ENCODE measurements at places on chromosomes 3 and 15. TPM values are rescaled to one million over a fixed set of nuclear protein-coding genes. Genes with fewer than 3 reads are reported as not detected.
A peak's percentile ranks its signal among the peaks of the same experiment; 100 is the strongest.

- DNase-seq = peak; percentile 7
Observed at GRCh38 chr3:18489939-18490338, 64.8 kb upstream of the SATB1 start.

GRCh38 chr3:104907507-104907906 is 459.2 kb upstream of the ALCAM start:
- DNase-seq = no peak

DNA sequence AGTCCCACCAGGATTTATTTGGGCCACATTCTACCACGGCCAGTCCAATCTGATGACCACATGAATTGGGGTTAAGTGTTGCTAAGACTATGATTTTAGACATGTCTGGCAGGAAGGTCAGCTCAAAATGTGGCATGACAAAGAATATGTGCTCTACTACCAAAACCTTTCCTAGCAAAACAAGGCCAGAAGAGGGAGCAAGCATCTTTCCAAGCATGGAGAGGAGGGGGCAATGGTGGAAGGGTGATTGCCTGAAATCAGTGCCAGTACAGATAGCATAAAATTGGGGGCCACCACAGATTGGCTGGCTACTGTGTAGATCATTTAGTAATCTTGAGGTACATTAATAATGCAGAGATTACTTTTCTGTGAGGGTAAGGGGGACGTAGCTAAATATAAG is 43.2 kb downstream of the TMEM39A start:
- DNase-seq = no peak

GRCh38 chr3:50623840-50624474 is 7.0 kb downstream of the MAPKAPK3 start:
- DNase-seq = peak; percentile 65

The SYNPR gene
- total RNA-seq = not detected

The HGD gene
- 1.8 TPM for total RNA-seq

The AADACL2 gene
- total RNA-seq = not detected

The SERINC4 gene
- total RNA-seq = 0.14 TPM

The NOX5 gene
- total RNA-seq = not detected

The LRRIQ4 gene
- not detected for total RNA-seq

Measured in activated T-cell treated with anti-CD3 and anti-CD28 coated beads, Interleukin-2, amount 50 U/mL, for 72 hours (primary cell).